ENCODE measurements at places on chromosomes 1 and 21.

DNA sequence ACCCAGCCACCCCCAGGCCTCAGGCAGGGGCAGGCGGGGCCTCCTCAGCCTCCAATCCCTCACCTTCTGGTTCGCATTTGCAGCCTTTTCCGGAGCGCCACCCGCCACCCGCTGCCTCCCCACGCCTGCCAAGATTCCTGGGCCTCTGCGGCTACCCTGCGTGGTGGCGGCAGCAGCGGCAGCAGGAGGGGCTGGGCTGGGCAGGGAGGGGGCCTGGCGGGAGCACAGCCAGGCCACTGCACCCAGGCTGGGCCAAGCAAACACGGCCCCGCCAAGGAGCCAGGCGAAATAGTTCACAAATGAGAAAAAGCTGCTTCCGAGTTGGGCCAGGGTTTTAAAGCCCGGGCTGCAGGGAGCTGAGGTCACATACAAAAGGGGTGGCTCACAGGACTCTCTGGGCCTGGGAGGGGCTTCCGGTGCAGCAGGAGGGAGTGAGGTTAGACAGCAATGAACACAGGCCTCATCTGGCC, 9.8 kb downstream of the COL8A2 start:
- no peak for DNase-seq

- DNase-seq = no peak
Observed at GRCh38 chr1:98754176-98754575, 92.7 kb downstream of the SNX7 start.

GRCh38 chr1:5725406-5725805, 266.8 kb downstream of the NPHP4 start:
- DNase-seq = no peak

DNA sequence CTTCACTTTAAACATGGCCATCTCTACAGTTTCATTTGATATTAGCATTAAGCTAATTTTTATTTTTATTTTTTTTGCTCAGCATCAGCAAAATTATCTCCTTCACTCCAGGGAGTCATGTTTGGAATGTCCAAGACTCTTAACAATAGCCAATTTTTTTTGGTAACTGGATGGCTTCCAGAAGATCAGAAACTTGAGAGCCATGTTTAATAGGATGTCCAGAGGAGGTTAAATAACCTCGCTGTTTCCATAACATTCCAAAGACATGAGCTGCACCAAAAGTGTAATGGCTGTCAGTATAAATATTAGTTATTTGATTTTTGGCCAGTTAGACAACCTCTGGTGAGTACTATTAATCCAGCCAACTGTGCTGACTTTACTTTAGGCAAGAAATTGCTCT, 80.7 kb downstream of the DNTTIP2 start:
- DNase-seq = no peak

DNA sequence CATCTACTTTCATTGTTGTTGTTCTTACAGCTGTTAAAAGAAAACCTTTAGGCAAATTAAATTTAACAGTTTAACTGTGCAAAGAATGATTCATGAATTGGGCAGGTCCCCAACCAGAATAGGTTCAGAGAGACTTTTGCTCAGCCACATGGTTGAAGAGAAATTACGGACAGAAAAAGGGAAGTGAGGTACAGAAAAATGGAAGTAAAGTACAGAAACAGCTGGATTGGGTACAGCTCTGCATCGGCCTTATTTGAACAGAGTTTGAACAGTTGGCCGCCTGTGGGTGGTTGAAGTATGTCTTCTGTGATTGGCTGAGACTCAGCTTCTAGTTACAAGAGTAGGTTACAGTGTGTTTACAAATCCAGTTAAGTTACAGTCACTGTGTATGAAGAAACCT, 210.1 kb downstream of the FGGY start:
- peak; percentile 34 for DNase-seq

GRCh38 chr1:235775246-235775860, 91.4 kb downstream of the LYST start:
- DNase-seq = no peak

- DNase-seq = no peak
Observed at GRCh38 chr1:219713981-219714381, 101.1 kb upstream of the ZC3H11B start.

- DNase-seq = peak; percentile 52
Observed at GRCh38 chr1:184941735-184942134, 32.6 kb downstream of the NIBAN1 start.

DNA sequence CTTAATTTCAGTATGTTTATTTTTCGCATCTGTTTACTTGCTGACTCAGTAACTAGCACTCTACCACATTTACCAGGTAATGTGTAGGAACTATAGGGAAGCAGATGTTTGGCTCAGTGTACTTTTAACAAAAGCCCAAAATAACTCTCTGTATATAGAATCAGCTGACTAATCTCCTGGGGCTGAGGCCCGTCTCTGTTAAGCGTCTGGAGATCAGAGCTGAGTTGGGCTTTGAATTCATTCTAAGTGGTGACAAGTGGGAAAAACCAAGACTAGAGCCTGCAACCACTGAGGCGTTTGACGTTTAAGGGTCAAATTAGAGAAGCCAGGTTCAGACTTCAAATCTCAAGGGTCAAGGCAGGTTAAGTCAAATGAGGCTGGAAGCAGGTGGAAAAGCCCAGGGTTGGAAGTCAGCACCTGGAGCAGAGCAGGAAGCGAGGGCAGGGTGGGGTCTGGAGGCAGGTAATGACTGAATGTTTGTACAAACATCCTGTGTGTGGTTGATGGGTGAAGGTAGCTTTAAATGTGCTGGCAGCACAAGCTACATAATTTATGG, 56.8 kb upstream of the LYST start:
- no peak for DNase-seq

DNA sequence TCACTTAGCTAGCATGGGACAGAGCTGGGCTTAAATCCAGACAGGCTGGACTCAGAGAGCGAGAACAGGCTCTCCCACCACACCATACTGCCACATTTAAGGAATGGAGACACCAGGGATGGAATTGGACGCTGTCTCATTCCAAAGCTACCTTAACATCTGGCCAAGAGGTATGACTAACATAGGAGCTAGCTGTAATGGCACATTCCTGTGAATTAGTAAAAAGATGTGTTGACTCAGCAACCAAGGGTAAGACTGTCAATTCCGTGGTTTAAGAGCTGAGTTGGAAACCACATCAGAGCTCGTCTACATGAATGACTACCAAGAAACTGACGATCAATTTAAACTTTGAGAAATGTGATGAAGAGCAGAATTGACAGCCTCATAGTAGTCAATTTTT, 8.3 kb upstream of the TNFRSF9 start:
- no peak for DNase-seq

- DNase-seq = no peak
Observed at GRCh38 chr21:44778499-44778911, 23.1 kb downstream of the UBE2G2 start.

- no peak for DNase-seq
Observed at GRCh38 chr1:8910331-8910730, 31.8 kb upstream of the ENO1 start.

DNA sequence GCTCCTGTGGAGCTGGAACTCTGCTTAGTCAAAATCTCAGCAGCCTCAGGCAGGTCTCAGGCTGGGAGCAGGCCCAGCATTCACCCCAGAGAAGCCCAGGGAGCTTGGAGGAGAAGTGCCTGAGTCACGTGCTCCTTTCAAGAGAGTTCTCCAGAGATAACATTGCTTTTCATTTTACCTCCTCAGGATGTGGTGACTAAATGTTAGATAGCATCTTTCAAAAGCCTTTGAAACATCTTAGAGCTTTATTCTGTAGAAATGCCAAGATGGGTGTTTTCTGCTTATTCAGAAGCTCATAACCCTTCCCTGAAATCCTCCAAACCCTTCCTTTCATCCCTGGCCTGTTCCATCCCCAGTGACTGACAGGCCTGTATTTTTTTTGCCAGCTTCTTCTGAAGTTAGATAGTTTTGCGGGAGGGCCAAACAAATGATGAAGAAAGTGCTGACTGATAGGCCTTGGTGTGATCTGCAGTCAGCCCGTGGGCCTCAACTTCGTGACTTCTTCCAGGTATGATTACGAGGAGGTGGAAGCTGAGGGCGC, 58.0 kb downstream of the PGM1 start:
- no peak for DNase-seq

- DNase-seq = no peak
Observed at GRCh38 chr1:78005448-78005722, 646 bp downstream of the DNAJB4 start.

DNA sequence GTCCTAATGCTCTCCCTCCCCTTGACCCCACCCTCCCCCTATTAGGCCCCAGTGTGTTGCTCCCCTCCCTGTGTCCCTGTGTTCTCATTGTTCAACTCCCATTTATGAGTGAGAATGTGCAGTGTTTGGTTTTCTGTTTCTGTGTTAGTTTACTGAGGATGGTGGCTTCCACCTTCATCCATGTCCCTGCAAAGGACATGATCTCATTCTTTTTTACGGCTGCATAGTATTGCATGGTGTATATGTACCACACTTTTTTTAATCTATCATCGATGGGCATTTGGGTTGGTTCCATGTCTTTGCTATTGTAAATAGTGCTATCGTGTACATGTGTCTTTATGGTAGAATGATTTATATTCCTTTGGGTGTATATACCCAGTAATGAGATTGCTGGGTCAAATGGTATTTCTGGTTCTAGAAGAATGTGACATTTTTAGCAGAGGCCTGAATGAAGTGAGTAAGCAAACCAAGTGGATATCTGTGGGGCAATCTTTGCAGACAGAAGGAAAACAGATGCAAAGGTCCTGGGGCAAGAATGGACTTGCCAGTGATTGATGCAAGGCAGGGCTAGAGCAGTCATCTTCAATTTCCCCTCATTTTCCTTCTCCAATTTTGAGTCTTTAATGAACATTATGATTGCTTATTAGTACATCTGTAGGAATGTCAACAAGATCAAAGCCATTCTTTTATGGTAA, 50.2 kb downstream of the UBE4B start:
- no peak for DNase-seq

Measured in GM13976 (cell line).